ENCODE measurements at places on chromosomes 11 and 22. TPM values are rescaled to one million over a fixed set of nuclear protein-coding genes. Genes with fewer than 3 reads are reported as not detected.

Gene ABTB2
- 0.20 TPM for total RNA-seq

Gene CNTF
- 1.1 TPM for total RNA-seq

Gene MPZL3
- total RNA-seq: 5.2 TPM

Gene CHADL
- total RNA-seq: 0.60 TPM

Gene HEPHL1
- total RNA-seq: not detected

Gene SREBF2
- total RNA-seq: 36.4 TPM

Gene MUC5AC
- total RNA-seq: not detected

Data from lung microvascular endothelial cell (primary cell).